ENCODE measurements at places on chromosomes 5 and 9.

GRCh38 chr9:82829818-82830217 lies 233.1 kb downstream of the RASEF start:
- ATAC-seq = no peak

GRCh38 chr5:160743027-160743426 lies 109.0 kb downstream of the ATP10B start:
- ATAC-seq = no peak

DNA sequence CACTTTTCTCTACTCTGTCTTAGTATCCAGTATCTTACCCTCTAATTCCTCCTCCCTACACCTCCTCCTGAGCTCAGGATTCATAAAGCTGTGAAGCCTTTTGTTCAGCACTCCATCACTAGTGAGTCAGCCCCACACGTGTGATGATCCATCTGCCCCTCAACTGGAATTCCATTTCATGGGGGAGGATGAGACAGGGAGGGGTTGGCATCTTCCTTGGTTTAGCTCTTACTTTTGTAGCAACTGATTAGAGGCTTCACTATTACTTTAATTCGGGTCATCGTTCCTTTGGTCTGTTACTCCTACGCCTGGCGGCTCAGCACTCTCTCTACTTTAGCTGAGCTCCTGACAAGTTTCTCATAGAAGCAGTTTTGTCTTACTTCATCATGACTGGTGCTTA lies 11.8 kb downstream of the BTNL8 start:
- no peak for ATAC-seq

DNA sequence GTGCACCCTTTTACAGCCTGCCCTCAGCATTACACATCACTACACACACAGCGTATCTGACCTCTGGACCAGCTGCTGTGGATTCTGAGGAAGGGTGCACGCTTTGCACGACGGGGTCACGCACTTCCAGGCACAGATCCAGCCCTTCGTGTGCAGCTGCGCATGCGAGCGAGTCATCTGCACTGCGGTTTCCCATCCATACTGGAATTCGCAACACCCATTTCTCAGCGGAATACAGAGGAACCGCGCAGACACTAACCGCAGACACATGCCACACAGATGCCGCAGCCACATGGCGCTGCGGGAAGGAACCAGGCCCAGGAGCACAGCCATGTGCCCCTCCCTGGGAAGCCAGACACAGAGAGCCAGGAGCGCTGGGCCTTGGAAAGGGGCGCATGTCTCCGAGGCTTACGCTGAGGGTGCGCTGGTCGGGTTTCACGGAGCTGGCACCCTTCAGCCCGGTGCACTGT lies 43.5 kb downstream of the PNPLA7 start:
- peak; percentile 15 for ATAC-seq

DNA sequence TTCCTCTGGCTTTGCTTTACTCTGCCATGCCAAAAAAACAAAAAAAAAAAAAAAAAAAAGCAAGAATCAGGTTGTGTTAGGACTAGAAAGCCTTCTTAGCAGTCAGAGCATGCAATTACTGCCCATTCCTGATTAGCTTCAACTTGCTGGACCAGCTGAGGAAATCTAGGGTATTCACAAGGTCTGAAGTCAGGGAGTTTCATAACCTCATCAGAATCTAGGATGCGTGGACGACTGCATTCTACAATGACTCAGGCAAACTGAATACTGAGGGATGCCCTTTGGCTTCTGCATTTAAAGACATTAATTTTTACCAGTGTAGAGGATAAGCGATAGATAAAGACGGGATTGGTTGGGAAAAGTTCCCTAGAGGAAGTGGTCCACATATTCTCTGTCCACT lies 39.2 kb upstream of the SHOC1 start:
- ATAC-seq = peak; percentile 83

DNA sequence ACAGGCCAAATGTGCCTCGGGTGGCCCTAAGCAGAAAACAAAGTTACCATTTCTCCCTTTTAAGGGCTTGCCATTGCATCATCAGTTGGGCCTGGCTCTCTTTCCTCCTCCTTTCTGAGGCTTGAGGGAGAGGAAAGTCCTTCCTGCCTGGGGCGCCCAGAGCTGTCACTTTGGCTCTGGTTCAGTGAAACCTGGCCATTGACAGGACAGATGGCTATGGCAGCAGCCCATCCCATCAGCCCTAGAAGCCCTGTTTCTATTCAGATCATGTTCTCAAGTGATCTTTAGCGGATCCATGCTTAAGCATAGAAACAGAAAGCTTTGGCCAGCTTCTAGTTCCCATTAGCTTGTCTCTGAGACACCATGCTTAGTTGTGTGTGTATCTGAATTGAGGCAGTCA lies 293.4 kb downstream of the YTHDC2 start:
- ATAC-seq = no peak

DNA sequence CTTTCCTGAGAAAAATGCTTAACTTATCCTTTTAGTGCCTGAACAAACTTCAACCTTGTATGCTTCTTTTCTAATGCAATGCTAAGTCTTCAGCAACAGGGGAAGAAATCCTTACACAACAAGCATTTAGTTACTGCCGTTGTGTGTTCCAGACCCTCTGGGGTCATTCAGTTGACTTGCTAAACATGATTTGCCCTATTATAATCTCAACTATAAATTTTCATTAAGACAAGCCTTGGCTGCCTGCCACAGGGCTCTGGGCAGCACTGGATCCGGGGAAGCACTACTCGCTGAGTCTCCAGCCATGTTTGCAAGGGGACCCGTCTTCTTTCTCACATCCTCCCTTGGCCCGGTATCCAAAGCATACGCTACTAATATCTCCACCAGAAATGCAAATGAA lies 58.1 kb downstream of the PTCH1 start:
- ATAC-seq = no peak

GRCh38 chr9:89839449-89839848 lies 234.6 kb downstream of the GADD45G start:
- ATAC-seq = no peak

DNA sequence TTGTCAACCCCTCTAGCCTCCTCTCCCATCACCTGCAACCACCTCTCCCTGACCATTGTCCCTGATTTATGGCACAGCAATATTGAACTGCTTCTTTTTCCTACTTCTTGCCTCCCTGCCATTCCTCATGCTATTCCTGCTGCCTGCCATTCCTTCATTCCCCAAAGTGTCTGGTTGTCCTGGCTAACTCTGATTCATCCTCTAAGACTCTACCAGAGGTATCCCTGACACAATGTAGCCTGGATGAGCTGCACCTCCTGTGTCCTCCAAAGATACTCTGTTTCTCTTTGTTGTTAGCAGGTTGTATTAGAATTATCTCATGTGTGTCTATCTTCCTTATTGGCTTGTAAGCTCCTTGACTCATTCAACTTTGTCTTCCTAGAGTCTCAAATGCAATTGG lies 53.5 kb upstream of the PTPN3 start:
- no peak for ATAC-seq
